IPS-NIHi11 (cell line): ENCODE measurements at places on chromosomes 11 and 22.

DNA sequence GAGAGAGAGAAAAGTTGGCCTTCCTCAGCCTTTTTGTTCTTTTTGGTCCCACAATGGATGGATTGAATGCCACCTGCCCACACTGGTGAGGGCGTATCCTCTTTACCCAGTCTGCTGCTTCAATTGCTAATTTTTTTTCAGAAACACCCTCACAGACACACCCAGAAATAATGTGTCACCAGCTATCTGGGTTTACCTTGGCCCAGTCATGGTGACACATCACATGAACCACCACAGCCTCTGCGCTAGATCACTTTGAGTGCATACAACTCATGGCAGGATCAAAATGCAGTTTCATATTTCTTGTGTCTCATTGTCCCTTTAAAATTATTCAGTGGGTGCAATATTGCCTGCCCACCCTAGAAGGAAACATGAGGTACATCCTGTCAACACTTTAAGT, 63.3 kb downstream of the ADAMTS15 start:
- DNase-seq: no peak

DNA sequence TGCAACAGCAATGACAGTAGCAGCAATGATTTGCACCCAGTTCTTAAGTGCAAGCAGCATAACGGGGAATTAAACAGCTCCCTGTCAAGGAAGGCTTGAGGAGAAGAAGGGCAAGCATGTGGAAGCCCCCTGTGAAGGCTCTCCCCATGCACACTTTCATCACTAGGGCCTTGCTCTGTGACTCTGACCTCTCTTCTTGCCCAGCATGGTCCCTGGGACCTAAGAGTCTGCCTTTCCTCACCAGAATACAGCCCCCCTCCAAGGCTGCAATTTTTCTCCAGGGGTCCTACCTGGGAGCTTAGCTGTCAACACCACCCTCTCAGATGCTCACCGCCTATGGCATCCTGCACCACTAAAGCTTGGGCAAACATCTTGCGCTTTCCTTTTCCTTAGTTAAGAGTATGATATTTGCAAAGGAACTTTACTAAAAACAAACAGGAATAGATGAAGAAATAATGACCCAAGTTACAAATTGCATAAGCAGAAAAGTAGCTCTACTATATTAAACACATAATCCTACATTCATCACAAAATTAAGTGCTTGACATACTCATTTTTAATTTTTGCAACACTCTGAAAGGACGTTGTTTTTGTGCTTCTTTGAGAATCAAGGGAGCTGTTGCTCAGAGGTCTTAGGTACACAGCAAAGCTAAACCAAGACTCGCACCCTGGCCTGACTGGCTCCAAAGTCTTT, 187.6 kb downstream of the ADAMTS15 start:
- no peak for DNase-seq

DNA sequence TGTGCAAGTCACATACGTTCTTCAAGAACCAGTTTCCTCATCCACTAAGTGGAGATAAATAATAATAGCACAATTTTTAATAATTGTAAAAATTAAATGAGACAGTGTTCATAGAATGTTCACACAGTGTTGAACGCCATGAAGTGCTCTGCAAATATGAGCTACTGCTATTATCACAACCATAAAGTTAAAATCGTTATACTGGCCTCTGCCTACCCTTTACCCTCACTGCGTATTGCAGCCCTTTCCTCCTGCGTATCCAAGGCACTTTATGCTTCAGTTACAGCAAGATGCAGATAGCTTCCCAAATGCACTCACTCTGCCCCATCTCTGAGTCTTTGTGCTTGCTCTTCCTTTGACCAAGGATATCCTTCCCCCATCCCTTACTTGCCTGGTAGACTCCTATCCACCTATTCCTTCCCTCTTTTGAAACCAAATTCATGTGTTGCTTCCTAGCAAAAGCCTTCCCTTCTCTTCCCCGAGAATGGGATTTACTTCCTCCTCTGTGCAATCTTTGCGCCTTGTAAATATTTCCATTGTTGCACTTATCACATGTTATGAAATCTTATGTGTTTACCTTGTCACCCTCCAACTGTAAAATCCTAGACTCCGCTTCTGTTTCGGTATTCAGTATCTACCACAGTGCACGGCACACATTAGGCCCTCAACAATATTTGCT, 196.9 kb downstream of the ADAMTS15 start:
- no peak for DNase-seq

DNA sequence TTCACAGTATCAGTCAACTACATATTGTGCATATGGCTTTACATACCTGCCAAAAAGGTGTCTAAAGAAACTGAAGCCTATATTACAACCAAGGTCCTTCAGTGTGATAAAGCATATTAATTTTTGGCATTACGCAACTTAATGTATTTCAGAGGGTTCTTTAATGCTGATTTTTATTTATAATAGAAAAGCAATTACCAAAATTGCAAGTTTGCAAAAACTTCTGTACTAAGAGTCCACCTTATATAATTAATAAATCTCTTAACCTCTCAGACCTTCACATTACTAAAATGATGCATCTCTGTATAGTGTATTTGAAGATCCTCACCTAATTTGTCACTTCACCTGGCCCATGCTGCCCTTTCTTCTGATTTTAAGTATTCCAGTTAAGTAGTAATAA, 128.6 kb downstream of the GUCY1A2 start:
- DNase-seq: no peak

DNA sequence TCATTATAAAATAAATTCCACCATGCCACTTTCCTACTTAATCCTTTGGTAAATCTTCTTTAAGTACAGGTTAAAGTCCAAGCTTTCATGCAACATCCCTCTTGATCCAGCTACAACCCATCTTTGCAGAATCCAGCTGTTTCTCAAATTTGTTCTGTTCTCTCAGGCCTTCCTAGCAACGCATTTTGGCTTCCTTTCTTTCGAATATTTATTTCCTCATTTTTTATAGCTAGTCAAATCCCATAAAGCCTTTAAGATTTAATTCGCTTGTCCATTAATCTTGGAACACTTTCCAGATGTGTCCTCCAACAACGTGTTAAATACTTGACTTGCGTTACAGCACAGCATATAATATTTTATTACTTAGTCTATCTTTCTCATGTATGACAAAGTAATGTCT, 600.1 kb upstream of the CHORDC1 start:
- no peak for DNase-seq

DNA sequence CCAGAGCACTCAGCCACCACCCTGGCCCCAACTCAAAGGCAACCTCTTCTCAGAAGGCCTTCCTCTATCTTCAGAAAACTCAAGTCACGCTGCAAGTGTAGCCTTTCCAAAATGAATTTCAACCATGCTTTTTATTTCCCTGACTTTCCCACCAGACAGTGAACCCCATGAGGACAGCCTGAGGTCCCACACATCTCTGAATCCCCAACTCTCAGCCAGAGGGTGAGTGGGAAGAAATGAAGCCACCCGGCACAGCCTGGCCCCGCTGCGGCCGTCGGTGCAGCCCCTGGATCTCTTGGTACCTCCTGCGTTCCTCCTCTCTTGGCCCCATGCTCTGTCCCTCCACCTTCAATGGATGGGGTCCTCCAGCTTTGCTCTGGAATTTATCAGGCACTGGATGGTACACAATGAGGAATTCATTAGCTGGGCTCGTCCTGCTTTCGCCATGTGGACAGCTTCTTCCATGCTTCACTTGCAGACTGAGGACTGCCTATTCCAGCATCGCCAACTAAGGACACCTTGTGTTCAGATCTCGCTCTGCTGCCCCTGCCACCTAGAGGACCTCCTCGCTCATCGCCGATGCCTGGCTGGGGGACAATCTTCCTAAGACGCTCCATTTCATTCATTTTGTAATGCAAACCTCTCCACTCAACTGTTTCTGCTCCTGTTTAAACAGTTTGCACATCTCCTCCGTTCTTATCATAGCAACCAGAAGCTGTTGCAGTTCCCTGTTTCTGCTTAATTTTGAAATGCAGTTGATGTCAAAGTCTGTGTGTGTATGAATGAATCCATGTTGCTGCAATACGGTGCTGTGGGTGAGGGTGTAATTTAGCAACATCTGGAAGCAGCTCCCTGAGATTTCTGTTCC, 672.1 kb downstream of the TBC1D22A start:
- no peak for DNase-seq

- DNase-seq: no peak
Observed at GRCh38 chr11:69981119-69981784, 96.9 kb upstream of the ANO1 start.

GRCh38 chr22:41699264-41700107, at the start of gene MEI1:
TSS of gene MEI1 (plus strand) at chr22:41699503. CDS start at chr22:41699539, 36 bp downstream.
- DNase-seq: no peak

GRCh38 chr11:1005928-1006327, 30.6 kb downstream of the MUC6 start:
- no peak for DNase-seq

GRCh38 chr22:40024201-40025061, 29.7 kb downstream of the FAM83F start:
- peak; percentile 92 for DNase-seq

DNA sequence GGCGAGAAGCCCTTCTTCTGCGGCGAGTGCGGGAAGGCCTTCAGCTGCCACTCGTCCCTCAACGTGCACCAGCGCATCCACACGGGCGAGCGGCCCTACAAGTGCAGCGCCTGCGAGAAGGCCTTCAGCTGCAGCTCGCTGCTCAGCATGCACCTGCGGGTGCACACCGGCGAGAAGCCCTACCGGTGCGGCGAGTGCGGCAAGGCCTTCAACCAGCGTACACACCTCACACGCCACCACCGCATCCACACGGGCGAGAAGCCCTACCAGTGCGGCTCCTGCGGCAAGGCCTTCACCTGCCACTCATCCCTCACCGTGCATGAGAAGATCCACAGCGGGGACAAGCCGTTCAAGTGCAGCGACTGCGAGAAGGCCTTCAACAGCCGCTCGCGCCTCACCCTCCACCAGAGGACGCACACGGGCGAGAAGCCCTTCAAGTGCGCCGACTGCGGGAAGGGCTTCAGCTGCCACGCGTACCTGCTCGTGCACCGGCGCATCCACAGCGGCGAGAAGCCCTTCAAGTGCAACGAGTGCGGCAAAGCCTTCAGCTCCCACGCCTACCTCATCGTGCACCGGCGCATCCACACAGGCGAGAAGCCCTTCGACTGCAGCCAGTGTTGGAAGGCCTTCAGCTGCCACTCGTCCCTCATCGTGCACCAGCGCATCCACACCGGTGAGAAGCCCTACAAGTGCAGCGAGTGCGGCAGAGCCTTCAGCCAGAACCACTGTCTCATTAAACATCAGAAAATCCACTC, 12.2 kb downstream of the ZNF74 start:
- no peak for DNase-seq

- DNase-seq: peak; percentile 74
Observed at GRCh38 chr11:32435511-32435941, at the start of gene WT1. TSS of gene WT1 (minus strand) at chr11:32435539.

GRCh38 chr11:124942466-124943253, 6.8 kb upstream of the HEPACAM start:
- DNase-seq: no peak

DNA sequence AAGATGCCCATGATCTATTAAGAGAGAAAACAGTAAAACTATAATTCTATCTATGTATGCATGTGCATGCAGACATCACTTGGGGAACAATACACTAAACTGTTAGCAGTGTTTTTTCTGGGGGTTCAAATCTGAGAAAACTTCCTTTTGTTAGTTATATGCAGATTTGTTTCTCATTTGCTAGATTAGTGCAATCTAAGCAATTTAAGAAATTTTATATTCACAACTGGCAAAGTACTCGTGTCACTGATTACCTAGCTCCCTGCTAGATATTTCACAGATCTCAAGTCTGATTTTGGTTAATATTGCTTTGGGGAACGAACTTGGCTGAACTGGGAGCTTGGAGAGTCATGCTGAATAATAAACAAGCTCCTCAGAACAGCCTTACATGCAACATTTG, 14.9 kb upstream of the OSBP start:
- no peak for DNase-seq

- no peak for DNase-seq
Observed at GRCh38 chr11:104061853-104062521, 25.5 kb downstream of the DDI1 start.

- DNase-seq: no peak
Observed at GRCh38 chr11:62889484-62890437, 9.1 kb downstream of the SLC3A2 start.

GRCh38 chr11:36452236-36452940, 57.7 kb downstream of the TRAF6 start:
- no peak for DNase-seq

- no peak for DNase-seq
Observed at GRCh38 chr22:45181240-45181639, 17.5 kb downstream of the NUP50 start.

- DNase-seq: no peak
Observed at GRCh38 chr11:96311120-96311568, 31.9 kb downstream of the MAML2 start.

GRCh38 chr11:267491-267994, 10.7 kb upstream of the NLRP6 start:
- DNase-seq: no peak

- DNase-seq: no peak
Observed at GRCh38 chr22:23632178-23632577, at the start of gene DRICH1. TSS of gene DRICH1 (minus strand) at chr22:23632321. CDS start at chr22:23632023, 298 bp downstream.

DNA sequence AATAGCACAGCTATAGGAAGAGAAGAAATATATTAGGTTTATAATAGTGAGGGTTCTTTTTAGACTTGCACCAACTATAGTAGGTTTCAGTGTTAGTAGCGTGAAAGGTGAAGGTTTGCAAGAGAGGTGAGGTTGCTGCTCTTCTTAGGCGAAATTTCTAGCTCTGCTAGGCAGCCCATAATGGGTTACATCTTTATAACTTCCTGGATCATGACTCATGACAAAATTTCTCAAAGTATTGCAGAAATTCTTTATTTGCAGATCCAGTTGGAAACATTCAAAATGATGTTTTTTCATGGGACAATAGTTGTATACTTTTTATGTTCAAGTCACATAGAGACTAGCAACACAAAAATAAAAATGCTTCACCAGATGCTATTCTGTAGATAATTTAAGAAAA, 260.0 kb downstream of the SOX6 start:
- DNase-seq: no peak

- no peak for DNase-seq
Observed at GRCh38 chr11:40162901-40163883, 1296.3 kb downstream of the LRRC4C start.

DNA sequence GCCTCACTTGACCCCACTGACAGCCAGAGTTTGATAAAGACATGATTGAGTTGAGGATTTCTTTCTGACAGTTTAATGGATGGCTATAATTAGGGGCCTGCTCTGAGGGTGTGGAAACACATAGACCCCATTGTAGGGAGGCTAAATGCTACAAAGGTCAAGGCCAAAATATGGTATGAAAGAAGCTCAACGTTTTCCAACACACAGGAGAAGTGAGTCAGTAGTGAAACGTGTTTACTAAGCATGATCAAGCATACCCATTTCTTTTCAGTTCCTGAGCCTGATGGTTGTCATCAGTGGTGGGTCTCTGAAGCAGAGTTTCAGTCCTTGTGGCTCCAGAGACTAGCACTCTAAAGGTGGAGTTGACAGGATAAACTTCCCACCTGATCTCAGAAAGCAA, 69.7 kb downstream of the SNX19 start:
- DNase-seq: no peak

GRCh38 chr22:24463071-24463760, 31.9 kb upstream of the UPB1 start:
- DNase-seq: no peak

DNA sequence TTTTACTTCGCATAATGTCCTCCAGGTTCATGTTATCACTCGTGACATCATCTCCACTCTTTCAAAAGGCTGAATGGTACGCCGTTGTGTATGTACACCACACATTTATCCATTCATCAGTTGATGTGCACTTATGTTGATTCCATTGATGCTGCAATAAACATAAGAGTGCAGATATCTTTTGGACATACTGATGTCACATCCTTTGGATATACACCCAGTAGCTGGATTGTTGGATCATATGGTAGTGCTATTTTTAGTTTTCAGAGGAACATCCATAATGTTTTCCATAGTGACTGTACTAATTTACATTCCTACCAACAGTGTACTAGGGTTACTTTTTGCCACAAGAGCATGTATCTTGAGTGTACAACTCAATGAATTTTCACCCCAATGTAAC, 25.0 kb upstream of the NELL1 start:
- no peak for DNase-seq
